ENCODE measurements at places on chromosomes 3 and 15.
A peak's percentile ranks its signal among the peaks of the same experiment; 100 is the strongest.

GRCh38 chr15:47674586-47675232, 42.6 kb upstream of the SEMA6D start:
- no peak for DNase-seq

DNA sequence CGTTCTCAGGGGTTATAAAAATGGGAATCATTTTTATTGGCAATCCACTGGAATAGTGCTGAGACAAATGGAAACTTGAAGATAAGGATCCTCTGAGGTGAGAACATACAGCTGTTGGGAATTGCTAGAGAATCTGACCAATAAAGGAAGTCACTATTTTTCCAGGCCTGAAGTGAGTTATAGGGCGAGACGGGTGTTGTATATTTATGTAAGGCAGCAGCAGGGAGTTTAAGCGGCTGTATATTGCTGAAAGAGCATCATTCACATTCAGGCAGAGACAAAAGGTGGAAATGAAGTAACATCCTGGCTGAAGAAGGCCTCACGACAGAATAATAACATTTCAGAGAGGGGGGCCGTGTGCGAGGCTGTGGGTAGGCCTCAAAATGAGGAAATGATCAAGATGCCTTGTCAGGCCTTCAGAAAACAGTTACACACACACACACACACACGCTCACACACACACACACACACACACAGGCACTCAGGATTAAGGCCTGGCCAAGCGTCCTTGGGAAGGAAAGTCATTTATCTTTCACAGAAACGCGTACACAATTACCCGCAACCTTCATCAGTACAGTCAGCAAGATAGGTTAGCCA, 964.9 kb upstream of the NR2F2 start:
- no peak for DNase-seq

GRCh38 chr3:187172929-187173328, 24.4 kb upstream of the RTP1 start:
- DNase-seq, result no peak

- DNase-seq, result no peak
Measured at GRCh38 chr3:36579746-36580145, 184.6 kb downstream of the DCLK3 start.

GRCh38 chr3:31880020-31880419, 101.0 kb downstream of the OSBPL10 start:
- DNase-seq, result no peak

GRCh38 chr3:46861605-46862368, 1.5 kb downstream of the MYL3 start:
- DNase-seq, result peak; percentile 56

GRCh38 chr3:99541181-99541580, 97.2 kb upstream of the COL8A1 start:
- no peak for DNase-seq

GRCh38 chr15:65343374-65343981, 34.3 kb downstream of the IGDCC3 start:
- DNase-seq, result no peak

DNA sequence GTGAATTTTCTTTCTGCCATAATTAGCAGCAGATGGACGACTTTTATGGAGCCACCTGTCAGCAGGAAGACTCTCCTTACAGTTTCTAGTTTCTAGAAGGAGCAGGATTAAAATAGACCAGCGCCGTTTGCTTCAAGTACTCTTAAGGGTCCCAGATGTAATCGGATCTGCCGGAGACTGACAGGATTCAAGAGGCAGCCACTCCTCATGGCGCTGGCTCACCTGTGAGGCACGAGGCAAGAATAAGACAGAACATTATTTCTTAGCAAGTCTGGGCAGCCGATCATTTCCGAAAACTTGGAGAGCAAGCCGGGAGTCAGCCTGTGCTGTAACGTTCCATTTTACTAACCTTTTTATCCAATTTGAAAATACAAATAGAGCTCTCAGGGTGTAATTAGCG, 410.4 kb upstream of the RORA start:
- no peak for DNase-seq

DNA sequence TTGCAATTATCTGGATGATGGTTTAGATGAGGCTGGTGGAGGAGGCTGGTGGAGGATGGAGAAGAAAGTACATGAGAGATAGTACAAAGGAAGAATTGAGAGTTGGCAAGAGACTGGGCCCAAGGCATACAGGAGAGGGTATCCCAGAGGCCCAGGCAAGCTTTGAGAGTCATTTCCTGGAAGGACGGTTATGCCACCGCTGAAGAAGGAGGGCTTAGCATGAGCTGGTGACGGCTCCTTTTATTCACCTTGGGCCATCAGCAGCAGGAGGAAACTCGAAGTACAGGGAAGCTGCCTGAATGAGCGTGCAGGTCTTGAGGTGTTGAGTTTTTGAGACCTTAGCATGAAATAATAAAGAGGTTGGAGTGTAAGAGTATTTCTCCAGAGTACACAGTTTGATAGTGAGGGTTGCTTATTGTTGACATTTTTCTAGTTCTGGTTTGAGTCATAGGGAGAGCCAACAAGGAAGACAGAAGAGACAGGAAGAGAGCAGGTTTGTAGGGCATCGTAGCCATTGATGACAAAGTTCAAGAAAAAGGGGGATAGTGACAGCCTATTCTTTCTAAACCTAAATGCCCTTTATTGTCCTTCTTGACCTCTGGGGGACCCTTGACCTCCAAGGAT, 13.8 kb downstream of the THSD4 start:
- no peak for DNase-seq

DNA sequence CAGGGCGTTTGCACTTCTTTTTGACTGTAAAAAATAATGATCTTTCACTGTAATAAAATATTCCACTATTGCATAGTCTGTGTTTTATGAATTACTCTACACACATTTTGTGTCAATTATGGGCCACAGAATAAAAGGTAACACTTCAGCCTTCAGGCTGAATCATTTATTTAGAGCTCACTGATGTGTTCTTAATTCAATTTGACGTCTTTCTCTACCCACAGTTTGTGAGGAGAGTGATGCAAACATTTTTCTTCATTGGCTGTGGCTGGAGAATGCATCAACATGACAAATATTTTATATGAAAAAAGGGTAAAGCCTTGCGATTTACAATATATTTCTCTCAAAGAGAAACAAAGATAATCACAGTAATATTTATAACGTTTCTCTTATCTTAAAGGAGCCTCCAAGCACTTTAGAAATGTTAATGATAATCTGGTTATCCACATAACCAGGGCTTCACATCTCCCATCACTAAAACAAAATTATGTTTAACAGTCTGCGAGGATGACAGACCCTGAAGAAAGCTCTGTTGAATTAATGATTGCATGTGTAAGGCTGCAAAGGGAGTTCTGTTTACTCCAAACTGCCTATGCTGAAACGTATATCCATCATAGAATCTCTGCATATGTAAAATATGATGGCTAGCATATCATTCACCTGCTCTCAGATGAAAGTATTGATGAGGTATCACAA, 951.3 kb downstream of the ZPLD1 start:
- DNase-seq, result no peak

DNA sequence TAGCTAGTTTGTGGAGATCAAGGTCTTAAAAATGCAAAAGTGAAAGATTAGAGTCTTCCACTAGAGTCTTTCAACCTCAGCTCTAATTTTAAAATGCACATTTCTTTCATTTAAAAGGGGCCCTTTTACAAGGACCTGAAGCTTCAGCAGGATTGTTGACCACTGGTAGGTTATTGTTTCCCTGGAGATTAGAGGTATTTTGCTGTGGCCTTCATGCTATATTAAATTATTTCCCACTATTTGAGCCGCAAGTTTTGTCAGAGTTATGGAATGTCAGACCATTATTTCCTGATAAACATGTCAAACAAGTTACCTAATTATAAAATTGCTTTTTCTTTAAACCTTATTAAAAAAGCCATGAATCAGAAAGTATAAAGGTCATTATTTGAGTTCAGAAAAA, 103.1 kb upstream of the CCNL1 start:
- no peak for DNase-seq

DNA sequence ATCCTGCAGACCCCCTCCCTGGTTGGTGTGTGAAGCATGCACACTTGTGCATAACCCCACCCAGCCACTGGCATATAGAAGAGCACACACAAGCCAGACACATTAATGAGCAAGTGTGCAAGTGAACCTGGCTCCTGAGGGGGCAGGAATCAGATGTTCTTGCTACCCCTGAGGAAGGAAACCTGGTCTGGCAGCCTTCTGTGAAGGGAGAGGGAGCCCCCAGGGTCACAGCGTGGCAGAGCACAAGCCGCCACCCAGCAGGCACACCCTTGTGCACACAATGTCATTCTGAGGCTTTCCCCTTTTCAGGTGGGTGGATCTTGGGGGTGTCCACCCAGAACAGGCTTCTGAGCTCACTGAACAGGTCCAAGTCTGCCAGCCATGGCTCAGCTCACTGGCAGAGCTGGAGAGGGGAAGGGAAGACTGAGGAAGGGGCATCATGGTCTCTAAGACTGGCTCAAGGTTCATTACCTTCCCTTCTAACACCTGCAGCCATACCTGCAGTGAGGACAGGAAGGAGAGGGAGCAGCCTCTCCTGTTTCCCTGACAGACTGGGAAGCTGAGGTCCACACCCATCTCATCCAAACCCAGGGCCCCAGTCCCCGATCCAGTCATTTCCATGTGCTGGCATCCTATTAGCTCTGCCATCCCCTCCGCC, 31.6 kb upstream of the SEMA3F start:
- no peak for DNase-seq

- DNase-seq, result no peak
Measured at GRCh38 chr3:134211797-134212196, 38.9 kb downstream of the RYK start.

- DNase-seq, result no peak
Measured at GRCh38 chr15:30063835-30064546, 18.8 kb upstream of the GOLGA8J start.

GRCh38 chr3:46955801-46956259, 20.7 kb downstream of the CCDC12 start:
- no peak for DNase-seq

DNA sequence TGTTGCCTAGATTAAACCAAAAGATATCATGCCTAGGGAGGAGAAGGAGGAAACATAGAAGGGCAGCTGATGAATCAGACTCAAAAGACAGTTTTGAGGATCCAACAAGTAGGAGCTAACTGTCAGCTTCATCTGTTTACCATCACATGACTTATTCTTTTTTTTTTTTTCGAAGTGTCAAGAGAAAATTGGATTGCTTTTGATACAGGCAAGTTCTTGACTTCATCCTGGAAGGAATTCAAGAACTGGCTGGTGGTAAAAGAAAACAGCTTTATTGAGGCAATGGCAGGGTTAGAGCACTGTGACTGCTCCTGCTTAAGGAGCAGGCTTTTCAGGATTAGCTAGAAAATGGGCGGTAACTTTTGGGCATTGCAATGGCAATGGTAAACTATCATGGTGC, 227.5 kb upstream of the KCNMB2 start:
- no peak for DNase-seq

DNA sequence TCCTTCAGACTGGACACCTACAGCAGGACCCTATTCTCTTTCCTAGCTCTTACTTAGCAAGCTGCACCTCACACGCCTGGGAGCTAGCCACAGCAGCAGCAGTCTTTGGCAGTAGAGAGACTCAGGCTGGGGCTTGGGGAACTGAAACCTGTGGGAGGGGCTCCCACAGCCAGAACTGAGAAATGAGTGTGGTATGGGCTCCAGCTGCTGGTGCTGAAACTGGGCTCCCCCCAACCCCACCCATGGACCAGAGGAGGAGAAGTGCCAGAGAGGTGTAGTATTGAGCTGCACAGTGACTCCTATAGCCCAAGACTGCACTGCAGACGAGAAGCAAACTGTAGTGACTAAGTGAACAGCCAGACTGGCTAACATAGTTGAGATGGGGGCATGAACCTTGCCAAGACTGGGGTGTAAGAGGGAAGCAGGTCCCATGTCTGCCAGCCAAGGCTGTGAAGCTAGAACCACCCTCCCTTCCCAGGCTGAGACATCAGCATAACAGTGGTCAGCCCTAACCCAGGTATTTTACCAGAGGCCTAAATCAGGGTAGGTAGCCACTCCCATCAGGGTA, 62.5 kb downstream of the MYO5A start:
- peak; percentile 82 for DNase-seq

DNA sequence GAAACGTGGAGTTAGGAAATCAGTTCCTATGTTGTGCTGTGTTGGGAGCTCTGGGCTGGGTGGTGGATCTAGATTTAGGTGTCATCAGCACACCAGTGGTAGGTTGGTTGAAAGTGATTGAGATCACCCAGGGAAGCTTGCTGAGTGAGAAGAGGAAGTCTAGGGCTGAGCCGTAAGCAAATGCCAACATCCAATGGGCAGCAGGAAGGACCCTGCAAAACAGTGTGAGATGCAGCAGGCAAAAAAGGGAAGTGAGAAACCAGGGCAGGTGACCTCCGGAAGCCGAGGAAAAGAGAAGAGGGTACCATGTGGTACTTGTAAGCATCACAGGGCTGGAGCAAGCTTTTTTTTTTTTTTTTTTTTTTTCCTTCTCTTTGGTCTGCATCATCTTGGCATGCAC, 15.9 kb upstream of the COPG1 start:
- DNase-seq, result no peak

GRCh38 chr15:67127965-67128364, 62.6 kb downstream of the SMAD3 start:
- DNase-seq, result no peak

- no peak for DNase-seq
Measured at GRCh38 chr3:69296995-69297394, 88.9 kb downstream of the FRMD4B start.

- no peak for DNase-seq
Measured at GRCh38 chr3:45366290-45366689, 22.1 kb upstream of the LARS2 start.

- peak; percentile 70 for DNase-seq
Measured at GRCh38 chr15:52730173-52730572, 51.0 kb upstream of the ATOSA start.

GRCh38 chr3:18740631-18741583, 315.8 kb upstream of the SATB1 start:
- peak; percentile 85 for DNase-seq

DNA sequence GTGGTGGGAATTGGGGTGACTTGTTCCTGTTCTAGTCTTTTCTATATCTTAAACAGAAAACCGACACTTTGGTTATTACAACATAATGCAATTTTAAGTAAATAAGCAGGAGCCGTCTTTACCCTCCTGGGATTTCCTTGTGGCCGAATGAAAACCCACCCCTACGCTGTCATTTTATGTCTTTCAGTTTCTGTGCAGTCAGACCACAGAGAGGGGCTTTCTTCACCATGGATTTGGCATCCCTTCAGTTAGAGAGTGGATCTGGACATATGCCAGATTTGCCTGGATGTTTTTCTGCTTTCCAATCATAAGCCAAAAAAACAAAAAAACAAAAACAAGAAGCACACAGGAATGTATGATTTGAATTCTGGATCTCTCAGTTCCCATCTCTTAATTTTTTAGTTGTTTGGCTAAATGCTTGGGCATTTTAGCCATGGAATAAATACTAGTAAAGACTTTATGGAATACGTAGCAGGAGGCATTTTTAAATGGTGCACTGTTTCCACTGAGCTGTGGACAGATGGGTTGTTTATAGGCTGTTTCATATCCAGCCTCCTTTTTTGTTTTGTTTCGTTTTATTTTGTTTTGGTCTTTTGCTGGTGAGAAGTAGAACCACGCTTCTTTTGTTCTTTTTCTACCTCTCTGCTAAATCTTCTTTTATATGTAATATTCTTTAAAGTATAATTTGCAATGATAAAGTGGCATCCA, 272.9 kb downstream of the FEZF2 start:
- no peak for DNase-seq
